Suprapubic skin (tissue), 4 donors: ENCODE measurements at places on chromosomes 5 and 9.

DNA sequence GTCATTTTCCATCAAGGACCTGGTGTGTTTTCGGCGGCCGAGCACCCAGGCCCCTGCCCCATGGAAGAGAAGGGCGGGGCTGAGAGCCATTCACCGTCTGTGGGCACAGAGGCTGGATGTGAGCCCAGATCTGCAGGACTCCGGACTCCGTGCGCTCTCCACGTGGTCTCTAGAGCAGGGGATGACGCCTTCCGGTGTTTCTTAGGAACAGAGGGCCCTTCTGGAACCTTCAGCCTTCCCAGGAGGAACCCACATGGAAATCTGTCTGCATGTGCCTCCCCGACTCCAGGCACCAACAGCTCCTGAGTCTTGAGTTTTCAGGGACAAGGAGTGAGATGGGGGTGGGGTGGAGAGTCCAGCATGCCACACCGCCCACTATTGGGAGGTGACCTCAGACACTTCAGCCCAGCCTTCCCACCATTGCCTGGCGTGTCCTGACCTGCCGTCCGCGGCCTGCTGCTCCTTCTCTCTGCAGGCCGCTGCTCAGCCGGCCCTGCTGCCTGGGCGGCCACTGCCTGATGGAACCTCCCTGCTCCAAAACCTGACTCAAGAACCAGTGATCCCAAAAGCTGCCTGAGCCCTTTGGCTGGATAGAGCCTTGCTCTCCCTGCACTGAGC, 2.4 kb upstream of the RXRA start:
- DNase-seq, result no peak

GRCh38 chr5:168578538-168579487, at the start of gene PANK3:
Gene PANK3 (minus strand): TSS chr5:168579368. CDS start chr5:168579283, 85 bp downstream.
- peak; percentile 82 for DNase-seq

DNA sequence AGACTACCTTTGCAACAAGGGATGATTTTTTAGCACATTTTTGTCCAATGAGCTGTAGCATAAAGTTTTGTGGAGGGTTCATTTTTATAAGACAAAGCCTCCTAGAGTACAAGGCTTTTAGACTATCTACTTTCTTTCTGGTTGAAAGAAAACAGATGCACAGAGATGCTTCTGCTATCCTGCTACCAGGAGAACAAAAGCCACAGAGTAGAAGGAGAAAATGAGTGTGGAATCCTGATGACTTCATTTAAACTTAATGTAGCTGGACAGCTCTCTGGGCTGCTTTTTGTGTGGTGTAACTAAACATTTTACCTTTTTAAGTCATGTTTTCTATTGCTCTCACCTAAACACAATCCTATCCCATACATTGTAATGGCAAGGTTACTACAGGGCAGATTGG, 1009.4 kb downstream of the TLE1 start:
- no peak for DNase-seq

GRCh38 chr5:1492757-1493156, 31.0 kb downstream of the LPCAT1 start:
- DNase-seq, result no peak

GRCh38 chr9:3887786-3888496, 362.1 kb upstream of the RFX3 start:
- no peak for DNase-seq

GRCh38 chr5:66285343-66285922, 141.3 kb downstream of the SREK1 start:
- no peak for DNase-seq

- DNase-seq, result no peak
Measured at GRCh38 chr9:132589148-132590036, 7.0 kb downstream of the BARHL1 start.

GRCh38 chr5:67518227-67518626, 321.6 kb upstream of the CD180 start:
- no peak for DNase-seq

- no peak for DNase-seq
Measured at GRCh38 chr5:53884417-53884816, 324.0 kb downstream of the NDUFS4 start.

- peak; percentile 75 for DNase-seq
Measured at GRCh38 chr5:17218353-17219005, 1.0 kb downstream of the BASP1 start.

DNA sequence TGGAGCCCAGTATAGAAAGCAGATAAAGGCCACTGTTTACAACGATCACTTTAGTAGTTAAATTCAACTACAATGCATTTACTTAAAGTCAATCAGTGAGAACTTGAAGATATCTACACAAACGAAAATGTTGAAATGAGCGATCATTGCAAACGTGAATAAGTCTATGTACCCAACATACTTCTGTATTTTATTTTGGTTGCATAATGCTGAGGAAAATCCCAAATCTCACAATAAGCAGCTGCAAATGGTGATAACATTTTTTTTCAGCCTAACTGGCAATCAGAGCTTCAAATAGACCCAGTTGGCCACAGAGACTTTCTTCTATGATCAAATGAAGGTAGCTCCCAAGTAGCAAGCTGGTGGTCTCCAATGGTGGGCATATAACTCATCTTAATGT, 32.1 kb downstream of the PDGFRB start:
- DNase-seq, result no peak

GRCh38 chr9:107213080-107213479, 70.0 kb upstream of the RAD23B start:
- DNase-seq, result no peak

- DNase-seq, result no peak
Measured at GRCh38 chr5:176133289-176133870, 104.8 kb upstream of the SIMC1 start.

DNA sequence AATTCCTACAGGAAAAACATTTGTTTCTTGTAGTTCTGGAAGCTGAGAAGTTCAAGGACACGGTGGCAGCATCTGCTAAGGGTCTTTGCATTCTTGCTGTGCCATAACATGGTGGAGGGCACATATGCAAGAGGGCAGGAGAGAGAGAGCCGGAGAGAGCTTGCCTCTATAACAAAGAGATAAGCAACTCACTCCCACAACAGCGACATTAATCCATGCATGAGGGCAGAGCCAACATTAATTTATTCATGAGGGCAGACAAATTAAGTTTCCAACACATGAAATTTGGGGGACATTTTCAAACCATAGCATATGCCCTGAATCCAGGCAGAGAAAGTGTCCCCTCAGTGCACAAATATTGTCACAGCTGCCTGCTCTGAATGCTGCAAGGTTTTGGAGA, 4.4 kb upstream of the GTF3C5 start:
- DNase-seq, result no peak

DNA sequence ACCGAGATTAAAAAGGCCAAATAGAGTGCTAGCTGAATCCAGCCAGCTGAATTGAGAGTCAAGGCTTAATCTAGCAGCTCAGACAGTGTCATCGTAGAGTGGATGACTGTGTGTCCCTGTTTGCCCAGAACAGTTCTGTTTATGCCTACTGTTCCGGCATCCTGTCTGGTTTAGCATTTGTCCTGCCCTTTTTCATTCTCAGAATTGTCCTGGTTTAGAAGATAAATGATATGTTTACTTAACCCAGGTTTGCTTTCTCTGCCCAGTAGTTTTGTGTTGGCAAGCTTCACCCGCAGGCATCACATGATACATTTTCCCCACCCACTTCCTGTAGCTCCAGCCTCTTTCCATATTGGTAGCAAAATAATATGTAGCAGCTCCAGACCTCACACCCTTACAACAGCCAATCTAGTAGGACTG, 41.3 kb upstream of the ZSWIM6 start:
- DNase-seq, result no peak

DNA sequence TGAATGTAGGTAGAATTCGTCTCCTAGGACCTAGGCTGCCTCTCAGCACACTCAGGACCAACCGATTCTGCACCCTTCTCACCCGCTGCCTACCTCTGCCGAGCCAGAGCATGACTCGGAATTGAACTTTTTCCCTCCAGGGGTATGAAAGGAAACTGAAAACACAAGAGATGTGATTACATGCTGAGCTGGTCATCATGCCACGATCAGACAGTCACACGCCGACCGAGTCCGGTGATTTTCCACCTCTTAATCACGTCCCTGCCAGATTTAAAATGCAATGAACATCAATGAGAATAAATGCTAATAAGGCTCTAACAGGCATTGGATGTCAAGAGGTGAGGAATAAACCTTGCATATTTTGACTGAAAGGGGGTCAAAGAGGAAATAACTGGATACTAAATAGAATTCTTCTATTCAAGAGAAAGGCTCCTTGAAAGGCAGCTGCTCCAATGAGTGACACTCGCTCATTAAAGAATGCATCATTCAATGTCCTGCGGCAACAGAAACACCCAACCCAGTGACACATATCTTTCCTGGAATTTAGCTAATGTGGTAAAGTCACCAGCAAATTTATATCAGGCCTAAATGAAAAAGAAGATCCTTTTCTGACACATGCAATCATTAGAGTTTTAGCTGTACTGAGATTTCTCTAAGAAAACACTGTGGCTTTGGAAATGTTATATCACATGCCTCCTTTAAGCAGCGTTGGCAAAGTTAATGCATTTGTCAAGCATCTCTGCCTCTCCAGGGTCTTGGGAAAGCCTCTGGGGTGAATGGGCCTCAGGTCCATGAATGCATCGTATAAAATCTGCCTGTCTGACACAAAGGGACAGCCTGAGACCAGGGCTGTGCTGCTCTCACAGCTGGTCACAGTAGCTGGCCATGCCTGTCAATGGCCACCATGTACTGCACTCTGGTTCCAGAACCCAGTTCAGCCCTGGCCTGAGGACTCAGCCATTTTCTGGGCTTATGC, 128.7 kb downstream of the SPOCK1 start:
- no peak for DNase-seq

- no peak for DNase-seq
Measured at GRCh38 chr5:175731756-175732465, 74.0 kb downstream of the HRH2 start.

DNA sequence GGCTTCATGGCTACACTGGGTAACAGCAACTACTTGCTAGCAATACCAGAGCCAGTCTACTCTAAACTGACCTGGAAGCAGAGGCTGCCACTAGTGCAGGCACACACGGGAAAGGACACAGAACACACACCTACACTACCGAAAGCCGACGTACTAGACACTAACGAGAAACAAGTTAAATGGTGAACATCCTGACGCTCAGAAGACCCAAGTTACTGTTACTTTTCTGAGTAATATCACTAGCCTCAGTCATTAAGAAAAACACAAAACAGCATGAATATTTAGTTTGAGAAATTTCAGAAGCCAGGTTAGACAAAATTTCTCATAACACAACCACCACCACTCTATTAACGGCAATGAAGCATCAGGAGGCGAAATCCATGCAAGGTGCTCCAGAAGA, 44.5 kb downstream of the CAMSAP1 start:
- no peak for DNase-seq

- DNase-seq, result no peak
Measured at GRCh38 chr5:67831048-67831447, 384.5 kb upstream of the PIK3R1 start.

DNA sequence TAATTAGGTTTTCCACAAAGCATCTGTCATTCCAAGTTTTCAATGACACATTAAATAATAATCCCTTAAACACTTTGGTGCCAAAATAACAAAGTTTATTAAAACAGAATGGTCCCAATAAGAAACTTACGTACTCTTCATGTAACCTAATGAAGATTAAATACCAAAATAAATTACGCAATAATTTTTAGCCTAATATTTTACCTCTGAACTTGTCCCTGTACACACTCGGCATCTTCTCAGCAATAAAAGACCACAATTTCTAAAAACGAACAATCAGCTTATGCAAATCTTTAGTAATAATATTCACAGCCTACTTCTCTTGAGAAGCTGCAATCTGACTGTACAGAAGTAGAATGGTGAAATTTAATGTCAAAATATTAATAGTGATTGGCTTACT, 163.6 kb downstream of the ZDHHC21 start:
- DNase-seq, result no peak

DNA sequence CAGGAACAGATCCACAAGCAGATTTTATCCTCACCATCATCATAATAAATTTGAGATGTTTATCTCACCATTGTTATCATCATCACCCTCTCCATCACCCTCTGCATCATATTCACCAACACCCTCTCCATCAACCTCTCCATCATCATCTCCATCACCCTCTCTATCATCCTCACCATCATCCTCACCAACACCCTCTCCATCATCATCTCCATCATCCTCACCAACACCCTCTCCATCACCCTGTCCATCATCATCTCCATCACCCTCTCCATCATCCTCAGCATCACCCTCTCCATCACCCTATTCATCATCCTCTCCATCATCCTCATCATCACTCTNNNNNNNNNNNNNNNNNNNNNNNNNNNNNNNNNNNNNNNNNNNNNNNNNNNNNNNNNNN, 567.0 kb upstream of the SGCD start:
- DNase-seq, result no peak

DNA sequence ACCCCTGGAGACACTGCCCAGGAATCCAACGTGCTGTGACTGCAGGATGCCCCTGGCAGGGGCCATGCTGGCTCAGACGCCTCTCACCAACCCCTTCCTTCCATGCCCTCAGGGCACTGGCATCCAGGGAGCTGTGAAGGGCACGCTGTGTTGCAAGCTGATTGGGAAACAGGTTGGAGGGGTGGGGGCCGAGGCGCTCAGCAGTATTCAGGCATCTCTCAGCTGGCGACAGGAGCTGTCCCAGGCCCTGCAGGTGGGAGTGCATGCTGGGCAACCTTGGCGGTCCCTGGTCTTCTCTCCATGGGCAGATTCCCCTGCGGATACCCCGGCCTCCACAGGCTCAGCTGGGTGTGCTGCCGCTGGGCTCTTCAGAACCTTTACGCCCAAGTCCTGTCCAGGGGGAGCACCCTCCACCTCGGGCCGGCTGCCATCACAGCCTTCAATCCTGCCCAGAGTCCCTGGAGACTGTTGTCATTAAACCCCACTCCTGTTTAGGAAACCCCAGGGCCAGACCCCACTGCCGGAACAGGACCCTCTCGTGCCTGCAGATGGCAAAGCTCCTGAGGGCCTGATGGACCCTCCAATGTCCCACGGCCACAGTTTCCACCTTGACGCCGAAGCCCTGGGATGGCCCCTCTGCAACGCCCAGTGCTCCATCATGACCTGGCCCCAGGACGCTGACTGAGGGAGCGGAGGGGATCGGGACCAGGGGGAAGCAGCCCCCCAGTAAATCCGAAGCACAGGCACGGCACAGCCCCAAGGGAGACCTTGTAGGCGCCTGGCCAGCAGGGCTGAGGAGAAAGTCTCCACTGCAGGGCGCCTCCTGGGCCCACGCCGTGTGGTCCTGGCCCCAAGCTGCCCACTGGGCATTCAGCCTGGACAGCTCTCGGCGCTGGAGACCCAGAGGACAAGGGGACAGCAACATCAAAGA, 9.3 kb downstream of the TPPP start:
- no peak for DNase-seq

GRCh38 chr9:133103183-133103986, 17.7 kb downstream of the RALGDS start:
- no peak for DNase-seq

DNA sequence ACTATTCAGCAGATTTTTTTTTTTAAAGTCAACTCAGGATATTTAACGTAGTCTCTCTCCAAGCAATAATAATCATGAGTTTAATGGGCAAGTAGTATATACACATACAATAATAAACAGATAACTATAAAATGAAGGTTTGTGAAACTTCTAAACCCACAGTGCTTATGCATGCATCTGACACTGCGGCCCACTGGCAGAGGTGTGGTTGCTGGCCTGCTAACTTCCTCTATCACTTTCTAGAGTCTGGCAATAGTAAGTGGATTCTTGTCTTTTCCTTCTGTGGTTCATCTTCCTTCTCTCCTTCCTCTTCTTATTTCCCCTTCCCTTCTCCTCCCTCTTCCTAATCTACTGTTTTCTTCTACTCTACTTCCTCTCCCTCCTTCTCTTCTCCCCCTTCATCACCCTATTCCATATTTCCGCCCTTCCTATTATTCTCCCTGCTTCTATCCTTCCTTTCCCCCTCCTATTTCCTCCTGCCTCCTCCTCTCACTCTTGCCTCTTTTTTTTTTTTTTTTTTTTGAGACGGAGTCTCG, 18.6 kb upstream of the AGXT2 start:
- DNase-seq, result no peak
